AG09319 (cell line): ENCODE measurements at places on chromosomes 5 and 9.

- no peak for DNase-seq
These were observed 9.6 kb downstream of the LHX6 start for GRCh38 chr9:122218935-122219855.

- DNase-seq = no peak
These were observed 400.5 kb downstream of the IRX1 start for GRCh38 chr5:3995954-3996619.

DNA sequence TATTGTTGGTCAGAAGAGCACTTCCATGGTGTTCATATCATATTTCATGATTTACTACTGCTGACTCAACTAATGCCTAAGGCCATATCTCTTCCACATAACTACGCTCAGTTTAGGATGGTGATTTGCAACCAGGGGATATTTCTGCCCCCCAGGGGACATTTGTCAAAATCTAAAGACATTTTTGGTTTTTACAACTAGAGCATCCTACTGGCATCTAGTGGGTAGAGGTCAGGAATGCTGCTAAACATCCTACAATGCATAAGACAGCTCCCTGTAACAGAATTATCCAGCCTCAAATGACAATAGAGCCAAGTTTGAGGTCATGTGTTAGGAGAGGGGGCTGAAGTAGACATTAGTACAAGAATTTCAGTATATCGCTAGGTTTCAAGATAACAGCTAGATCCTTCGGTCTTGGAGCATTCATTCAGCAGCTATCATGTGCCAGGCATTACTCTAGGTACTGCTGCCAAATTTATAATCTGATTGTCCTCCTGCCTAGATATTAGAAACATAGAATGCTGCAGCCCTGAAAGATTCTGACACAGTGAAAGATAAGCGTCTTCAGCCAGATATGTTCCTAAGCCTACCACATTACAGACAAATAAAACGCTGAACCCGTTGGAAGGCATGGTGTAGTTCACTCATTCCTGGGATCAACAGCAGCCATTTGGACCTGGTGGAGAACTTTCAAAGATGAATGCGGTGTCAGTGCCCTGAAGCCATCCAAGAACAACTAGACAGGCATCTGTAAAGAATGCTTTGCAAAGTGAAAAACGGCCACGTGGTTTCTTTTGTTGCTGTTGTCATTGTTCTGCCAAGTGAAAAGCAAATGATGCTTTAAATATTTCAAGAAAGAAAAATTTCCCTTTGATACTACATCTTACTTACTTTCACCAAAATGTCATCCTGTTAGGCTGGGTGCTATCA is 55.5 kb upstream of the FST start:
- no peak for DNase-seq

GRCh38 chr5:136164226-136164625 is 28.7 kb downstream of the SMIM32 start:
- DNase-seq = no peak

DNA sequence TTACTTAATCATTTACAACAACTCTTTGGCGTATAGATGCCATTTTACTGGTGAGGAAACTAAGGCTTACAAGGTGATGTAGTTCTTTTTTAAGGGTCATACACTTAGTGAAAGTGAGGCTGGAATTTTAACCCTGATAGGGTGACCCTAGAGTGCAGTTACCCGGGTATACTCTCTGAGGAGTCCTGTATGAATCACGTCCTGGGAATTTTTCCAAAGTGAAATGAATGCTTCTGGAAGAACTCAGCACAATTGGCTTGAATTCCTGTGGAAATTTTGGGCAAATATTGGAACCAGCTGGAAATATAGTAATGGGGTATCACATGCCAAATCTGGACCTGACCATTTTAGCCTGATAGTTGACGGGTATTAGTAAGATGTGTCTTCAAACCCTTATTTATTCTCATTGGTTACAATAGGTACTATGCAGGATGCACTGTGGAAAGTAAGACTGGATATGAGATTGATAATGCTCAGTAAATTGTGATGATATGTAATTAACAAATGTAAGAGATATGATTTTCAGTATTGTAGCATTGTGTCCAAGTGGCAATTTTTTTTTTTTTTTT is 14.8 kb downstream of the SUB1 start:
- DNase-seq = peak; percentile 76

- no peak for DNase-seq
These were observed 13.1 kb upstream of the CFAP157 start for GRCh38 chr9:127693697-127694096.

GRCh38 chr5:180558232-180558631 is 33.1 kb downstream of the SCGB3A1 start:
- DNase-seq = no peak

DNA sequence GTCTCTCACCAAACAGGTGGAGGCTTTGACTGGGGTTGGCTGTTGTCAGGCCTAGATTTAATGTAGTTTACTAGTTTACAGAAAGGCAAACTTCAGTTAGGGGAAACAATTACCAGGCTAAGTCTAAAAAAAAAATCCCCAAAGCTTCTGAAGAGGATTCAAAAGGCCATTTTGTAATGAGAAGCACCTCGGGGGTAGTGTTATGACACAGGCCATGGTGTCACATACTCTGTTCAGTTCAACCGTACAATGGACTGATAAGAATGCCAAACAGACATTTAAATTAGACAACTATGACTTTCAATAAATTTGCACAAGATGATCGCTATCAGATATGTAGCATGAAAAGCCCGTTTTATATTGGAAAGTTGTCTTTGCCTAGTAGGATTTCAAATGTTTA is 120.1 kb upstream of the PCA3 start:
- DNase-seq = no peak

DNA sequence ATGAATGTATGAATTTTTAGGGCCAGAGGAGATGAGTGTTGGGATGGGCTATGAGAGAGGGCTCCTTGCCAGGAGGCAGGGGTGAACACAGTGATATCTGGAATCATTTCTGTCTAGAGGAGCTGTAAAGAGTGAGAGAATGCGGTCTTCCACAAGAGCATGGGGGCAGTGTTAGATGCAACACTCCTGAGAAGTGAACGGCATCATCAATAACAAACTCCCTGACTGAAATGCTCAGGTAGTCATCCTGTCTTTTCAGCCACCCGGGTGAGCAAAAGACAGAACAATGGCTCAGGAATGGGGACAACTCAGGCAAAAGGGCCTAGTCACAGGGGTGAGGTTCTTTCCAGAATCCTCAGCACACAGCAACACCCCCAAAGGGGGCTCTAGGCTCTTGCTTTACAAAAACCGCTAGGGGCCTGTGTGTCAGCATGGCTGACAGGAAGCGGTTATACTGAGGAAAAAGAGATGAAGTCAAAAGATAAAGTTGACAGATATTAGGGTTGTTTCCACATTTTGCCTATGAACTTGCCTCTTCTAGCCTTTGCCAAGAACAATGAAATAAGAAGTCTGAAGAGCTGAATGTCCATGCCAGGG is 104.6 kb upstream of the LRRTM2 start:
- DNase-seq = no peak

DNA sequence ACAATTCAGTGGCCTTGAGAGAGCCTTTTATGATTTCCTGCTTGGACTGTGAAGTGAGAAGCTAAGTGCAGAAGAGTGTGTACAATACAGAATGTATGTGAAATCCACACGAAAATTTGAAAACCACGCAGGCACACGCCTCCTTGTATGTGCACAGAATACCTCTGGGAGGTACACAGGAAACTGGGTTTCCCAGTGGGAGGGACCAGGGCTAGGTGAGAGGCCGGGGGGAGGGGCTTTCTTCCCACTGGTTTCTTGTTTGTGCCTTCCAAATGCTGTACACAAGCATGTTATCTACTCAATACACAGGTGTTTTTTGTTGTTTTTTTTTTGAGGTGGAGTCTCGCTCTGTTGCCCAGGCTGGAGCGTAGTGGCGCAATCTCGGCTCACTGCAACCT is 16.1 kb downstream of the C9orf50 start:
- no peak for DNase-seq

GRCh38 chr5:2714805-2715204 is 36.7 kb downstream of the IRX2 start:
- DNase-seq = no peak

DNA sequence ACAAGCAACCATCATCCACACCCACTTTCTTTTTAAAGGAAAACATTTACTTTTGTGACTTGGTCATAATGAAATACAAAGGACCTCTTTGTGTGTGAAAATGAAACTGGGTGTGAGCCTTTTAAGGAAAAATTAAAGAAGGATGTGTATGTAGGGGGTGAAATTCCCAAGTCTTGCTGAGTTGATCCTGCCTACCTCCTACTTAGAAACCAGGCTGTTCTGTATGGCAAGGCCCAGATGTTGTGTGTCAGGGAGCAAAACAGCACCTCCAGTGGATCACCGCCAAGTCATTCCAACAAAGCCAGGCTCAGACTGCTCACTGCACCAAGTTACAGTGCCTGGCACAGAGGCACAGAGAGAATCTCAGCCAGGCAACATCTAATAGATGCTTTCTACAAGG is 198.5 kb upstream of the FBN2 start:
- no peak for DNase-seq

DNA sequence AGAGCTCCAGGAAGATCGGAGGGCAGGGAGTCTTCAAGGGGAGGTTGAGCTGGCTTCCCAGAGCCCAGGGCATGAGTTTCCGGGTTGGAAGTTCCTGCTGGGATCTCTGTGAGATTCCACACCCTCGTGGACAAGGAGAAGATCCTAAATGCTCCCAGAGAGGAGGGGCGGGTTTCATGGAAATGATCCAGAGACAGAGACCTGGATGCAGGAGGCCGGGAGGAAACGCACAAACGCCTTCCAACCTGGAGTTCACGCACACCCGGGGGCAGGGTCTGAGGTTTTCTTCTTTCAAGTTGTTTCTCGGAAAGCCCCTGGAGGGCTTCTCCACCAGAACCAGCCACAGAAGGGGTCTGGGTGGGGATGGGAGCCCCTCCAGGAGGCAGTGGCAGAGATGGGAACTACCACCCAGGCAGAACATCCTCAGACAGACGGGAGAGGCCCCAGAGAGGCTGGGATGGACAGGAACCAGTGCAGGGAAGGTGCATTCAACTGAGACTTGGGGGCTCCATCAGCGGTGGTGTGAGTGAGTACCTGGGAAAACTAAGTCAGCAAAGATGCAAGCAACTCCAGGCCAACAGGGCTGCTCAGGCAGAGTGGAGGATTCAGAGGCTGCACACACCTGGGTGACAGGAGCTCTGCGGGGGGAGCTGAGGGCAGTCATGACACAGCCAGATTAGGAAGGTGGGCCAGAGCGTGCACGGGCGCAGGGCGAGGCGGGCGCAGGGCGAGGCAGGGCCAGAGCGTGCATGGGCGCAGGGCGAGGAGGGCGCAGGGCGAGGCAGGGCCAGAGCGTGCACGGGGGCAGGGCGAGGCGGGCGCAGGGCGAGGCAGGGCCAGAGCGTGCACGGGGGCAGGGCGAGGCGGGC is 52.1 kb upstream of the EXOC3 start:
- no peak for DNase-seq

DNA sequence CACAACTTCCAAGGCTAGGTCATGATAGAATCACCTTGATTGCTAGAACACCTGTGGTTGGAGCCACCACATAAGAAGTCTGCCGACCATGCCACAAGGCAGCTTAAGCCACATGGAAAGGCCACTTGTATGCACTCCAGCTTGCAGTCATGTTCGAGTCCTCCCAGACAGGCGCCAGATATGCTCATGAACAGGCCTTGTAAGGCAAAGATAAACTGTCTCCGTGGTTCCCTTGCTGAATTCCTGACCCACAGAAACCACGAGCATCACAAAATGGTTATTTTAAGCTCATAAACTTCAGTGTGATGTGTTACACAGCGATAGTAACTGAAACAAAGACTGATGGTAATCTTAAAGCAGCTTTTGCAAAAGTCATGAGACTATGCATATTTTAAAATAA is 188.4 kb upstream of the DAPK1 start:
- DNase-seq = no peak

GRCh38 chr5:15752663-15753285 is 252.8 kb downstream of the FBXL7 start:
- DNase-seq = no peak

DNA sequence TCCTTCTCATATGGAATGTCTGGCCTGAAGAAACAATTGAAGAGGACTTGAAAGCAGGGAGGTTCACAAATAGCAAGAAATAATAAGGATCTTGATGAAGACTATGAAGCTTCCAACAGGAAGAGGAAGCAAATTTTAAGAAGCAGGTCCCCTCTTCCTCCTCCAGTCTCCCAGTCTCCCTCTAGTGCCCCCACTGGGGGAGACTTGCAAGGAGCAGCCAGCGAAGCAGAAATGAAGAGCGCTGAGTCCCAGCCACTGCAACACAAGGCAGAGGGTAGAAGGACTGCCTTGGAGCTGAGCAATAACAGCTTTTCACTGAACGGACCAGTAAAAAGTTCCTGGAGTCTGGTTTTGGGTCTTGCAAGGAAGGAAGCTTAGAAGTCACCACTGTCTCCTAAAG is 32.6 kb upstream of the ACO1 start:
- DNase-seq = no peak

- no peak for DNase-seq
These were observed 3.1 kb downstream of the SMARCA2 start for GRCh38 chr9:2018162-2018643.

GRCh38 chr5:27011274-27011673 is 27.1 kb downstream of the CDH9 start:
- no peak for DNase-seq

- DNase-seq = no peak
These were observed 406.3 kb downstream of the SPOCK1 start for GRCh38 chr5:137092831-137093230.

DNA sequence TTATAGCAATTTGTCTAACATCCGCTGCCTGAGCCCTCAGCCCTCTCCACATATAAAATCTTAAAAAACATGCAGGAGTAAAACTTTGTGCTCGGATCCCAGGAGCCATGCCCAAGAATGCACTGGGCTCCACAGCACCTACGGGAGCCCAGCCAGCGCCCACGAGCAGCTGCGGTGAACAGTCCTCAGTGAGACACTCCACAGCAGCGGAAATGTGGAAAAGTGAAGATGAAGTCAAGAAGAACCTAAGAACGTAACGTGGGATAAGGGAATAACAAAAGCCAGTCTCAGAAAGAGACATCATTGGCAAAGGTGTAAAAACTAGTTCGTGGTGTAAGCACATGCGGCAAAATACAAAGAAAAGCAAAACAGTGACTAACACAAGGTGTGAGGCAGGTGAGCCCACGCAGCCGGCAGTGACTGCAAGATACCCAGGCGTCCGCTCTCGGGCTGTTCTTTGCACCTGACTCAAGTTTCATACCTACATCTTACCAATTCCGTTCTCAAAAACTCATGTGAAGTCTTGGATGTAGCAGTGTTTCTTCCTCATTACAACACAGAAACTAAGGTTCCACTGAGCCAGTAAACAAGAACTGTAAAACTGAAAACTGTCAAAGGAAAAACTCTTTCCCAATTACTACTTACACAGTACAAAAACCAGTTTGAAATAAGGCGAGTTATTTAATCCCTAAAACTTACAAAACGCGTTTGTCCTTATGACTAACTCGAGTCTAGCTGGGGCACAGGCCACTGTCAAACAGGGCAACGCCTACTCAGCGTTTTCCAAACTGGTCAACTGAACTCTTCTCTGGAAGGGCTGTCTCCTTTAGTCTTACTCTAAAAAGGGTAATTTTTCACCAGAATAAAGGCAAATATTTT is 1.7 kb downstream of the CAMSAP1 start:
- DNase-seq = no peak

DNA sequence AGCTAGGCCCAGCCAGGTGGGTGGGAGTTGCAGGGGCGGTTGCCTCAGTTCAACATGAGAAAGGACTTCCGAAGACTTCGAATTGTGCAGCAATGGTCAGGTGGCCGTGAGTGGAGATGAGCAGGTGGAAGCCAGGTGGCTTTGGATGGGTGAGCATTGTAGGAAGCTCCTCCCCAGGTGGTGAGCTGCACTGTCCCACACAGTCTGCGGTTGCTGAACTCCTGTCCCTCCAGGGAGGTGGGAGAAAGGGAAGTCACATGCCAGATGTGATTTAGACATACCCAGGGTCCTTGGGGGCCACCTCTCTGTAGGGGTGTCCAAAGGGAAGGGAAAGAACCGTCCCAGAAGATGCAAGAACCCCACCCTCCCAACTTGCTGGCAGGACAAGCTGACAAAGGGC is 30.4 kb downstream of the COL15A1 start:
- no peak for DNase-seq
